ENCODE measurements at places on chromosomes 11 and 22. TPM values are rescaled to one million over a fixed set of nuclear protein-coding genes. Genes with fewer than 3 reads are reported as not detected.

The POU2AF2 gene
- polyA plus RNA-seq, result not detected

DNA sequence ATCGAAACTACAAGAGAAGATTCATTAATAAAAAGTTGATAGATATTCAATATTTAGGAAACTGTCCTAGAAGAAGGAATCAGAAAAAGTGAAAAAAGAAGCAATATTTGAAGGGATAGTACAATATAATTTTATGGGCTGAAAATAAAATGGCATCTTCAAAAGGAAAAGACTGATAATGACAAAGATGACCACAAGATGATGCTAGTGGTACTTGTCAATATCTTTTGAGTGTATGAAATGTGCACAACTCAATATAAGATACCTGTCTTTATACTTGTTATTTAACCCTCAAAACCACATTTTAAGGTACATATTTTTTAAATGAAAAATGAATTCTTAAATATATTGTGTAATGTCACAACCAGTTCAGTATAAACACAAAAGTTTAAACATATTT, 1059.6 kb upstream of the RAG2 start:
- DNase-seq, result no peak

The RIMBP3C gene
- polyA plus RNA-seq, result 0.33 TPM

DNA sequence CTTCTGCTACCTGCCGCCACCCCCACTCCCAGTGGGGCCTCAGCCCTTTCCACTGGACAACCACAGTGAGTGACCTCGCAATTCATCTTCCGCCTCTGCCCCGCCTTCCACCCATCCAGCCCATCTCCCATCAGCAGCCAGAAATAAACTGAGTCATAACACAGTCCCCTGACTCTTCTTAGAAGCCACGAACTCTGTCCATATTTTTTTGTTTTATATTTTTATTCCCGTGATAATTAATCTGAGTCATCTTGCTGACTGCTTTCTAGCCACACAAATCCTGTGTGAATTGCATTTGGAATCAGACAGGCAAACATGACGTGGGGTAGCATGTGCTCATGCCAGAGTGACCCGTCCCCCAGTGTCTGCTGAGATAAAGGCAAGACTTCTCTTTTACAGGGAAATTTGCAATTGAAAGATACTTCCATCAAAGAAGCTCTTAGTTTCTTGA, 7.0 kb downstream of the FADD start:
- no peak for DNase-seq

DNA sequence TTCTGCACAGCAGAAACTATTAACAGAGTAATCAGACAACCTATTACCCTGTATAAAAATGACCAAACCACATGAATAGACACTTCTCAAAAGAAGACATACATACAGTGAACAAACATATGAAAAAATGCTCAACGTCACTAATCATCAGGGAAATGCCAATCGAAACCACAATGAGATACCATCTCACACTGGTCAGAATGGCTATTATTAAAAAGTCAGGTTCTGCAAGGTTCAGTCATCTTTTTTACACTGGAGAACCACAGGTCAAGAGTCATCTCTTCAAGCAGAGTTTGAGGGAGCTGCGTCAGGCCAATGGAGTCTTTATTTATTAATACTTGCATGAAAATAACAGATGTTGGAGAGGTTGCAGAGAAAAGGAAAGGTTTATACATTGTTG, 40.4 kb downstream of the RCN1 start:
- DNase-seq, result no peak

DNA sequence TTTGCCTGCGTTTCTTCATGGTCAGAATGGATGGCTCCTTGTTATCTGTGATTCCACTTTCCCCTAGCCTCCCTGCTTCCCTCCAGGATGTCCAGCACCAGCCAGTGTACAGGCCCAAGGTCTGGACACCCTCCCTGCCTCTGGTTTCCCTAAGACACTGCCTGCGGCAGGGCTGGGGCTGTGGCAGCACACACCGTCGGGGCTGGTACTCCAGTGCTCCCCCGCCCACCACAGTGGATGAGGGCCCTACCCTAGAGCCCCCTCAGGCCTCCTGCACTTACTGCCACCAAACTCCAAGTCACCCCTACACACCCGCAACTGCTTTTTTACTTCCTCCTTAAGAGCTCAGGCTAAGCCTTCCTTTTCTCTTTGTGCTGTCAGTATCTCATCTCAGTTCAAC, 28.9 kb downstream of the ZNF214 start:
- no peak for DNase-seq

- DNase-seq, result no peak
Measured at GRCh38 chr11:3933165-3933628, 77.7 kb downstream of the STIM1 start.

- DNase-seq, result no peak
Measured at GRCh38 chr11:112485280-112485679, 224.6 kb upstream of the PLET1 start.

- DNase-seq, result no peak
Measured at GRCh38 chr11:27938011-27938410, 169.9 kb downstream of the KIF18A start.

DNA sequence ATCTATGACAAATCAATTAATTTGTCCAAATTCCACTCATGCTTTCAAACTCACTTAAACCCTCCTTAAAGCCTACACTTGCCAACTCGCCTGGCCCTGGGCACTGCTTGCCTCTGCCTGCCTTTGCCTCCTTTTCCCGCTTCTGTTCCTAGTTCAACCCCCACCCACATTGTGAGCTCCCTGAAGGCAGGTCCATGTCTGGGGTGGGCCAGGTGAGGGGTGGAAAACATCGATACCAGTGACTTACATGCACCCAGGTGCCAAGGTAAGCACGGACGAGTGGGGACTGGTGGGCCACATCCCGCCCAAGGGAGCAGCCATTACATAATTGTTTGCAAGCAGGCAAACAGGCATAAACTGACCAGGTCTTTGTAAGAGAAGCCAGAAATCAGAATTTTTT, 146.2 kb downstream of the ST3GAL4 start:
- DNase-seq, result no peak

GRCh38 chr11:1782831-1783724, 19.4 kb upstream of the CTSD start:
- no peak for DNase-seq

- DNase-seq, result peak; percentile 40
Measured at GRCh38 chr11:130209128-130209932, 49.7 kb downstream of the ST14 start.

GRCh38 chr22:44155115-44155514, 25.6 kb upstream of the PARVG start:
- DNase-seq, result no peak

The ART1 gene
- polyA plus RNA-seq, result not detected

The MAPK11 gene
- 8.8 TPM for polyA plus RNA-seq

- DNase-seq, result no peak
Measured at GRCh38 chr11:119745112-119745511, 16.1 kb upstream of the NECTIN1 start.

The SYT7 gene
- 4.7 TPM for polyA plus RNA-seq

The ZNF280B gene
- polyA plus RNA-seq, result 4.6 TPM

The MTFP1 gene
- 8.2 TPM for polyA plus RNA-seq

DNA sequence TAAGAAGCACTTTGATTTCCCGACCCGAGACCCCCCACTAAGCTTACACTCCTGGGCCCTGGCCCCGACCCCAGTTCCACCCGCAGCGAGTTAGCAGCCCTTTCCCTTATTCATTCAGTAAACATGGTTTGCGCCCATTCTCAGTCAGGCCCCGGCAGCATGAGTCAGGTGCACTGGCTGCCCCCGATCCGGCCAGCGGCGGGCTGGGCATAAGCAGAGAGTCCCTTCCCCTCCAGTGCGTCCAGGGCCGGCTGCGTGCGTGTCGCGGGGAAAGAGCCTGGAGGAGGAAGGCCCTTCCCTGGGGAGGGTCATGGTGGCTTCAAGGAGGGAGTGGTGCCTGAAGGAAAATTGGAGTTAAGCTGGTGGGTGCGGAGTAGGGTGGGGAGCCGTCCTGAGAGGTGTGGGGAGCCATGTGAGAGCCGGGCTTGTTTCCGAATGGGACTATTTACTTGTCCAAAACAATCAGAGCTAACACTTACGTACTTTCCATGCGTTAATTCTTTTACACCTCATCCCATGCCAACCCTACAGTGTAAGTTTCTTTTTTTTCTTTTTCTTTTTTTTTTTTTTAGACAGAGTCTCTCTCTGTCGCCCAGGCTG, 657 bp downstream of the IGHMBP2 start:
- peak; percentile 7 for DNase-seq

The NXPE2 gene
- polyA plus RNA-seq, result 0.53 TPM

- DNase-seq, result no peak
Measured at GRCh38 chr22:29377979-29378378, 10.4 kb downstream of the AP1B1 start.

DNA sequence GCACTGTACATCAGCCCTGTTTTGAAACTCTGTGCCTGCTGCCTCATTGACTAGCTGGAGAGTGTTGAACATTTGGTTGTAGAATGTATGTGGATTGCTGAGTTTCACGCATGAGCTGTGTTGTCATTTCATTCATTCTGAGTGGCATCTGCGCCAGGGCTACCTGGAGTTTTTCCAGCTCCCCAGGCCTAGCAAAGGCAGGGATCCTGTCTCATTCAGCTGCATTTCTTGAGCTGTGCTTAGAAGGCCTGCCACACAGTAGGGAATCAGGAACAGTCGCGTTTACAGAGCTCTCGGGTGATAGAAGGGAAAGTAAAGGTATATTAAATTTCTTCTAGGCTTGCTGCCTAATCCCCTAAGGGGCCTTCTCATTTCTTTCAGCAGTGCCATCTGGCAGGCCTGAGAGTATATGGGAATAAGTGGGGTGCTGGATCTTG, 44.3 kb downstream of the PTPRJ start:
- DNase-seq, result no peak

- DNase-seq, result no peak
Measured at GRCh38 chr22:22689621-22690345, 45.4 kb downstream of the GGTLC2 start.

GRCh38 chr11:10455637-10456487, 798 bp downstream of the AMPD3 start:
- no peak for DNase-seq

DNA sequence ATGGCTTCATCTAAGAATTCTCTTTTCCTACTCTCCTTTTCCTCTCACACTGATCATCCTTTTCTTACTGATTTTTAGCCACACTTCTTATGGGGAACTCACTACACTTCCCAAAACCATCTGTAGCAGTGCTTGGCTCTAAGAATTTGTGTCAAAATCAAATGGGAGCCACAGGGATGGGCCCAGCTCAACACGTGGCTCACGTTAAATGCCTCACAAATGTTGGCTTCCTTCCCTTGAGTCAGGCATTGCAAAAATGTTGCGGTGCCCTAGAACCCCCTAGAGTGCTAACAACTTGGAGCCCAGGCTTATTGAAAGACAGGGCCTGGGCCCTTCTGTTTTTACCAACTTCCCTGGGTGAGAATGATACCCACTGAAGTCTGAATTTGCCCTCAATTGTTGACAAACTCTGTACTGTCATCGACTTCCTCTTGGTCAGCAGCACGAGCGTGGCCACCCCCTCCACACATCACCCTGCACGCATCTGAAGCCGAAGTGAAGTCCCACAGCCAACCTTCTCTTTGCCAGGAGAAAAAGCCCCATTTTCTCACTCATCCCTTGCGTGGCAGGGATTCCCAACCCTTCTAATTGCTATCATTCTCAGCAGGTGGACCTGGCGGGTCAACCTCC, 69.7 kb downstream of the ELFN2 start:
- DNase-seq, result no peak

DNA sequence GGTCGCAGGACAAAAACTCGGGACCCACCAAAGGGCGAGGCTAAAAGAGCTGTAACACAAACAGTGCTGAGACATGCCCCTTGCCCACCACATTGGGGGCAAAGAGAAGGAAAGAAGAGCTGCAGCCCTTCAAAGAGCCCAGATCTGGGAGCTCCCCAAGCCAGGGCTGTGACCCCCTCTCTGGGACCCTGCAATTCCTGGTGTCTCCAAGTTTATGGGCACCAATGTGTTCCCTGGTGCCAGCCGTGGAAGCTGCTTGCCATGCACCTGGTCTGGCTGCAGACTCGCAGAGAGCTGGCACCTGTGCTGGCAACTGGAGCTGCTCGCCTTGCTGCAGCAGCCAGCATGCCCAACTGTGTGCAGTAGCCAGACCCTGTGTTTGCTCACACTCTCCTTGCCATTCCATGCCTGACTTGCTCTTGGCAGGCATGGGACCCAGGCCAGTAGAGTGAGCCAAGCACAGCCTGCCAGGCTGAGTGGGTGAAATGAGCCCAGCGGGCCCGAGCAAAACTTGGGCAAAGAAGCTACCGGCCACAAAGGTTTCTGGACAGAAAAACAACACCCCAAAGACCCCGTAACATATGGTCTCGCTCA, 16.0 kb downstream of the RRP8 start:
- DNase-seq, result no peak

DNA sequence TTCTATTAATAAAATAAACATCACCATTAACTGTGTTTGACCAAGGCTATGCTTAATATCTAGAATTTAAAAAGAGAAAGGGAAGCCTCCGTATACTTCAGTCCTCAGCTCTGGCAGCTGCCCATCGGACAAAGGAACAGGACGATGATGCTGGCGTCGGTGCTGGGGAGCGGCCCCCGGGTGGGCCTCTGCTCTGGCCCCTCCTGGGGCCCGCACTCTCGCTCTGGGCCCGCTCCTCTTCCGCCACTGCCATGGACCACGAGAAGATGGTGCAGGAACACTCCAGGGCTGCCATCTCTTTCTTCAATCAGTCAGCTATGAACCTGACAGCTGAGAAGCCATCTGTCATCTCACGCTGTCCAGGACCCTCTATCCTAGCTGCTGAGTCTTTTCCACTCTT, 25.3 kb downstream of the PDHX start:
- DNase-seq, result no peak

DNA sequence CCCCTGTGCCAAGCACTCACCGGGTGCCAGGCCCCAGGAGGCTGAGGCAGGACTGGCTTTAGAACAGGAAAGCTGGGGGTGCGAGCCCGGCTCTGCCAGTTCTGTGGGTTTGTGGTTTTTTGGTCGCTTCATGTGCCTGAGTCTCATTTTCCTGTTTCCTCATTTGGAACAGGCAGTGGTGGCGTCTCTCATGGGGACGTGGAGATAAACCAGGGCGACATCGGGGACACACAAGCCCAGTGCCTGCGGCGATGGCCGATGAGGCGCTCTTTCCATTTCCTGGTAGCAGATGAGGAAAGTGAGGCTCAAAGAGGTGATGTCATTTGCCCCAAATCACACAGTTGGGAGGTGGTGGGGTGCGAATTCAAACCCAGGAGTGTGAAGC, 20.8 kb upstream of the CHKA start:
- no peak for DNase-seq

The MYRF gene
- 22.4 TPM for polyA plus RNA-seq

- DNase-seq, result no peak
Measured at GRCh38 chr11:12826441-12826840, 152.2 kb downstream of the TEAD1 start.

The DAGLA gene
- polyA plus RNA-seq, result 4.7 TPM

Measured in right renal pelvis (tissue), 4 donors.